NCI-H1436 treated with DMSO at 0.1 percent for 48 hours (cell line): ENCODE measurements at places on chromosomes 6 and 20.

DNA sequence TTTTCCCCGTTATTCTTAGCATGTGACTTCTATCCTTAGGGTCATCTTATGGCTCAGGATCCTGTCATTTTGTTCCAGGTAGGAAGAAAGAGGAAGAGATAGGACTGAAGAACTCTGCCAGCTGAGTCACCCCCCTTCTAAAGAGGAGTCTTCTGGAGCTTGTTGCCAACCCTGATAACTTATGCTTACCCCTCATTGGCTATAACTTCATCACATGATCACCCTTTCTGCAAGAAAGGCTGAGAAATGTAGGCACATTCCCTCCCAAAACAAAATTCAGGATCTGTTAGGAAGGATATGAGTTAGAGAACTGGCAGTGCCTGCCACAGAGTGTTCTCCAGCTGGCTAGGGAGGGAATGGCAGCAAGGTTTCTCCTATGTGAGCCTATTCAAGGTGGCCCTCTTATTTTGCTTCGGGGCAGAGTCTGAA is 35.6 kb downstream of the ARFGEF2 start:
- DNase-seq, result no peak

DNA sequence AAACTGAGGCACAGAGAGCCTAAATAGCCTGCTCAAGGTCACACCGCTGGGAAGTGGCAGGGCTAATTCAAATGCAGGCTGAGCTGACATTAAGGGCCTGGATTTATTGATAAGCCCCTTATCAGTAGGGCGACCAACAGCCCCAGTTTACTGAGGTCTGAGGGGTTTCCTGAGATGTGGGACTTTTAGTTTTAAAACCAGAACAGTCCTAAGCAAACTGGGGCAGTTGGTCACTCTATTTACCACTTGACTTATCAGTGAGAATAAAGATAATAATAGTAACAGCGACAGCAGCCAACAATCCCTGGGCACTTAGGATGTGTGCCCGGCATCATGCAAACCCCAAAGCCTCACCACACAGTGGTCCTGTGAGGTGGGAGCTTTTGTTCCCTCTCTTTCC is 27.6 kb downstream of the PREX1 start:
- no peak for DNase-seq

DNA sequence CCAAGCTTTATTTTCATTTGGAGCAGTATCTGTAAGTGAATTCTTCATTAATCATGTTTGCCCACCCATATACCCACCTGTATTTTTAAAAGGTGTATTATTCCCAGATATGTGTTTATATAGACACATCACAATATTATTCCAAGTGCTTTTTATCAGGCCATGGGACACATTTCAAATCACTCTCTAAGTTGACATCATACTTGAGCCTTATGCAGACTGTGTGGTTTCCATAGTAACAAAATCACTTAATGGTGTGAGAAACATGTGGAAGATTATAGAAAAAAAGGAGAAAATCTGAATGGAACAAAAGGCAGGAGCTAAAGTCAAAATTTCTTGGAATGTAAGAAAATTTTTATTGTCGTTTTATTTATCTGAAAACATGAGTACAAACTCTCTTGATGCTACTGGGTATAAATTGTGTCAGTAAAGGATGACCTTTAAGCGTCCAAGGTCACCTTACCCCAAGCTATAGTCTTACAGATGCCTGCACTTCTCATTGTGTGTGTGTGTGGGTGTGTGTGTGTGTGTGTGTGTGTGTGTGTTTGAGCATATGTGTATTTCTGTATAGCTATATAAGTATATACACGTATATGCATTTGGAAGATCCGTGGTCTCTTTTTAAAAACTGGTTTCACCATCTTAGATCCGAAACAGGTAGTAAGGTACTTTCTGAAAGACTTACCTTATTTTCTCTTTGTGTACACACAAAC is 79.8 kb upstream of the CCN6 start:
- DNase-seq, result no peak

DNA sequence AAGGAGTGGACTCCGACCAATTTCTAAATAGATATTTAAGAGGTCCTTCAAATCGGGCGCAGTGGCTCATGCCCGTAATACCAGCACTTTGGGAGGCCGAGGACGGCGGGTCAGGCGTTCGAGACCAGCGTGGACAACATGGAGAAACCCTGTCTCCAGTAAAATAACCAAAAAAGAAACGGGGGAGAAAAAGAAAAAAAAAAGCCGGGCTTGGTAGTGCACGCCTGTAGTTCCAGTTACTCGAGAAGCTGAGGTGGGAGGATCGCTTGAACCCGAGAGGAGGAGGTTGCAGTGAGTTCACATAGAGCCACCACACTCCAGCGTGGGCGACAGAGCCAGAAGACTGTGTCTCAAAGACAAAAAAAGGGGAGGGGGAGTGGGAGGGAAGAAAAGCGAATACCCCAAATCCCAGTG is 53.3 kb upstream of the HFE start:
- DNase-seq, result no peak

DNA sequence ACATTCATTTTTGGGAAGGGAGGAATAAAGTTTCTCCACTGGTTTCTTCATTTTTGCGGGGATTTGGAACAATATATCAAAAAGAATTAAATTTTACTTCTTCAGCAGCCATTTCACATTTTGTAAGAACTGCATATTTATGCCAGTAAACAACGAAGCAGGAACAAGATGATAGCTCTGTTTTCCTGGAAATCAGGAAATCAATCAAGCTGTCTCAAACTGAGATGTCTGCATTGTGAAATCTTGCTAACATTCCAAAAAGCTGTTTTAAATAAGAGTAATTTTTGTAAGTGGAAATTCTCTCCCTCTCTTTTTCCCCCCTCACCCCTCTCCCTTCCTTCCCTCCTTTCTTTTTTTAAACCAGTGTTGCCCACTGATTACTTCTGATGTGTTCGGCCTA is 20.0 kb downstream of the MAPK13 start:
- no peak for DNase-seq

GRCh38 chr6:63496361-63496804 is 75.9 kb upstream of the LOC128125822 start:
- no peak for DNase-seq

DNA sequence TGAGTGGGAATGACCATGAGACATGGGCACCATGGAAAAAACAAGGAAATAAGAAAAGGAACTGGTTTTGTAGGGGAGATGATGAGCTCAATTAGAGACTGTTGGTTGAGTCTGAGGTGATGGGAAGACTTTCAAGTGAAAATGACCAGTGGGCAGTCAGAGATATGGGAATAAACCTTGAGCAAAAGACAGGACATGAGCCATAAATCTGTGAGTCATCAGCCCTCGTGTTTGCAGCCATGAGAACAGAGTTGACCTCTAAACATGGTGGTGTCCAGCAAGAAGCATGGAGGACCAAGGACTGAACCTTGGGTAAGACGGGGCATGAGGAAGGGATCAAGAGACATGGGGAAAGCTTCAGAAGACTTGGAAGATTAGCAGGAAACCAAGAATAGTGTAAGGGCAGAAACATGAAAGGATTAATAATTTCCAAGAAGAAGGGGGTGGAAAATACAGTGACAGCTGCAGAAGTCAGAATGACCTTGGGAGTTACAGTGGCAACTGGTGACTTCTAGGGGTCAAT is 280.6 kb upstream of the PRDM1 start:
- no peak for DNase-seq

DNA sequence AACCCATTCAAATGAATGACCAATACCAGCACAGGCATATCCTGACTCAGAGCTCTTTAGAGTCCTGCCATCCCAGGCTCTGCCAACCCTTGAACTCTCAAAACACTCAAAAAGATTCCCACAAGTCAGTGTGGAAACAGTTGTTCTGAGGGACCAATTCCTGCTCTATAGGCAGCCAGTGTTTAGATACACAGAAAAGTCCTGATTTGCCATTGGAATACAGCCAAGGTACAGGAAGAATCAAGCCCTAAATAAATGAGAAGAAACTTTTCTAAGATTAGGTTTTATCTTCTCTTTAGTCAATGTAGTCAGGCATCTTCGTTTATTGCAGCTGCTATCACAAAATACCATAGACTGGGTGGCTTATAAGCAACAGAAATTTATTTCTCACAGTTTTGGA is 626.8 kb upstream of the ARID1B start:
- no peak for DNase-seq

- no peak for DNase-seq
Observed at GRCh38 chr6:149455031-149455732, 29.6 kb downstream of the ZC3H12D start.

DNA sequence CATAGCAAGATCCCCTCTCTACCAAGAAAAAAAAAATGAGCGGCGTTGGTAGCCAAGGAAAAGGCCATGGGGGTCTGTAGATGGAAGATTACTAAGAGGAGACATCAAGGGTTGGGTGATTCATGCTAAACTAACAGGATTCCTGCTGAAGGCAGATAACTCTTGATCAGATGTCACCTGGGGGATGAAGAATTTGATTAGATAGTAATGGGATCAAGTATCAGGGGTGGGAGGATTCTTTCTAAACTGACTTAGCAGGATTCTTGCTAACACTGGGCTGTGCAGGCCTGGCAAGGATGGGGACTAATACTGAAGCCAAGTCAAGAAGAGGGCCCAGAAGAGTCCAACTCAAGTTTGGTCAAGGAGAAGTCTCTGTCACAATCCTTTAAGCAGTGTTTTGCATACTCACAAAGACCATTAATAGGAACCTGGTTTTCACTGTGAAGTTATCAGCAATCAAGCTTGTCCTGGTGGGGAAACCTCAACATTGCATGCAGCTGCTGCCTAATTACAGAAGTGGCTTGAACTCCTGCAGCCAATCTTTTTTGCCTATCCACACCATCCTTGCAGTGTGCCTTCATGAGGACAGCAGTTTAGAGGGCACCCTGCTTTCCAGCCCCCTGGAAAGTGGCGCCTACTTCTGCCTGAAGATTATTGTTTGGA is 61.3 kb downstream of the ANKRD6 start:
- DNase-seq, result no peak

- peak; percentile 42 for DNase-seq
Observed at GRCh38 chr6:124772733-124773319, 189.4 kb upstream of the RNF217 start.

DNA sequence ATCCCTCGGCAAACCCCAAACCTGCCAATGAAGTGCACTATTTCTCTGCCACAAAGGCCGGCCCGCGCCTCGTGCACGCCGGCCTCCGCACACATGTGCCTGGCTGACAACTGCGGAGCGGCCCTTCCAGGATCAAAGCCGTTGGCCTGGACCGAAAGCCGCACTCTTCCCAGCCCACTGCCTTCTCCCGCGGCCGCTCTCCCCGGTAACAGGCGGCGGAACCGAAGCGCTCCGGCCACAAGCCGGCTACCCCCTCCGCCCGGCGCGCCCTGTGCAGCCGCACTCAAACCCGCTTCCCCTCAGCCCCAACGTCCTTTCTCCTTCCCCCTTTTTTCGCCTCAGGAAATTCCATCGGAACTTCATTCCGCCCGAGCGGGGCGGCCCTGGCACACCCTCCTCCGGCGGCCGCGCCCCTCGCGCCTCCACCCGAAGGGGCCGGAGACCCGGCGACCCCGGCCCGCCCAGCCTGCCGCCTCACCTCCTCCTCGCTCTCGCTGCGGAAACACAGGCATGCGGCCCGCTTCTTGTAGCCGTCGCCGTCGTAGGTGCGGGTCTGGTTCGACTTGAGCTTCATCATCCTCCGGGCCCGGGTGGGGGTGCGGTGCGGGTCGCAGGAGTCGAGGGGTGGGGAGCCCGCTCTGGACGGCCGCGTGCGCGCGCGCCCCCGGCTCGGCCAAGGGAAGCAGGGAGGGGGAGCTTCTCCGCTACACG is 528 bp downstream of the NUDT3 start:
- DNase-seq, result no peak

GRCh38 chr6:38942965-38943364 is 105.6 kb upstream of the GLP1R start:
- DNase-seq, result no peak

GRCh38 chr20:62183426-62184142 is 756 bp downstream of the MTG2 start:
- no peak for DNase-seq

GRCh38 chr6:130138116-130138908 is 84.4 kb downstream of the SAMD3 start:
- no peak for DNase-seq

DNA sequence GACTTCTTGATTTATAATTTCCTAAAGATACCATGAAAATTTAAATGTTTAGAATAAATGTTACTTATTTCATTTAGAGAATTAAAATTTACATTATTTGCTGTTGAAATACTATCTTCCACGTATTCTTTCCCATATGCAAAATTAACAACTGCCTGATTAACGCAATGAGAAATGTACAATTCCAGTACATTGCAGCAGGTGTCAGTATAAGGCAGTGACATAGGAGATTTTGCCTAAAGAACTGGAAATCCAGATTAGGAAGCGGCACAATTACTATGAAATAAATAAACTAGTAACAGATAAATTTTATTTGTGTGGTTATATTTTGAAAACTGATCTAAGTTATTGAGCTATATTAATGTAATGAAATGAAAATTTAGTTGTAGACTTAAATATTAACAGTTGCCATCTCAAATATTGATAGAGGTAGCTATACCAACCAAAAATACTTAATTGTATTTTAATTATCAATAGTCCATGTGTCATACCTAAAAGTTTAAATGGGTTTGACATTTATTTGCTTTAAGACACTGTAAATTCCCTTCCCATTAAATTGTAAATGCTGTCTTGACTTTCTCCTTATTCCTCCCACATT is 300.2 kb downstream of the UTRN start:
- DNase-seq, result no peak

GRCh38 chr6:136793363-136793762 is 1.1 kb upstream of the MAP3K5 start:
- no peak for DNase-seq

- no peak for DNase-seq
Observed at GRCh38 chr20:12305188-12305950, 387.7 kb downstream of the BTBD3 start.

GRCh38 chr6:44538131-44538806 is 150.8 kb downstream of the CDC5L start:
- no peak for DNase-seq

GRCh38 chr6:13614126-13614925 is 809 bp upstream of the NOL7 start:
- DNase-seq, result no peak

DNA sequence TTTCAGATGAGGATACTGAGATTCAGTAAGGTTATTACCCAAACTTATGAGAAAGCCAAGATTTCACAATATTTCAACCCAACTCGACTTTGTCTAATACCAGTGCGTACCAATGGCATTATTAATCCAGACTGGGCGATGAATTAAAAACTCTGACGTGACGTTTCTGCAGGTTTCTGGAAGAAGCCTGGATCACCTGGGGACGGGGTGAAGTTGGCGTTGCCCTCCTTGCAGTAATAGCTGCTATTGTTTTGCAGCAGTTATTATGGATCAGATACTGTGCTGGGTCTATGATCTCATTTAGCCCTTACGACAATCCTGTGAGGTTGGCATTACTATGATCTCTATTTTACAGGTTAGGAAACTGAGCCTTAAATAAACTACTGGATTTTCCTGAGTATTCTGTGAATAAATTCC is 569 bp upstream of the CDC5L start:
- no peak for DNase-seq
